ENCODE measurements at places on chromosomes 1 and 21. TPM values are rescaled to one million over a fixed set of nuclear protein-coding genes. Genes with fewer than 3 reads are reported as not detected.

GBP2 gene
- 21.2 TPM for polyA plus RNA-seq

IL10RB gene
- polyA plus RNA-seq = 8.5 TPM

LCE1C gene
- polyA plus RNA-seq = not detected

GJA5 gene
- polyA plus RNA-seq = 1.9 TPM

MFSD2A gene
- polyA plus RNA-seq = 2.1 TPM

GBP1 gene
- 1.9 TPM for polyA plus RNA-seq

VWA5B1 gene
- polyA plus RNA-seq = under 0.01 TPM

TPTE gene
- not detected for polyA plus RNA-seq

SMCP gene
- polyA plus RNA-seq = not detected

CD1D gene
- polyA plus RNA-seq = 7.8 TPM

NBPF10 gene
- 0.37 TPM for polyA plus RNA-seq

RNU1-4 gene
- polyA plus RNA-seq = not detected

FLG2 gene
- not detected for polyA plus RNA-seq

TTC34 gene
- polyA plus RNA-seq = 0.01 TPM

NPR1 gene
- 10.4 TPM for polyA plus RNA-seq

RIPPLY3 gene
- polyA plus RNA-seq = not detected

HSPG2 gene
- polyA plus RNA-seq = 43.8 TPM

PADI2 gene
- 58.3 TPM for polyA plus RNA-seq

CAPN9 gene
- polyA plus RNA-seq = 0.03 TPM

SLC45A3 gene
- polyA plus RNA-seq = 0.95 TPM

ZNF695 gene
- polyA plus RNA-seq = 0.03 TPM

SPRR2B gene
- not detected for polyA plus RNA-seq

PCP4 gene
- polyA plus RNA-seq = not detected

PLA2G2F gene
- polyA plus RNA-seq = not detected

PIK3R3 gene
- 6.7 TPM for polyA plus RNA-seq

OR2T29 gene
- polyA plus RNA-seq = not detected

RRP1 gene
- 16.3 TPM for polyA plus RNA-seq

CLIC6 gene
- polyA plus RNA-seq = 4.2 TPM

AMY1A gene
- polyA plus RNA-seq = not detected

Data from psoas muscle (tissue), 8 donors.